Stimulated activated CD4-positive, alpha-beta T cell treated with anti-CD3 and anti-CD28 coated beads, Interleukin-1b, Interleukin-23, amount 100 ng/mL, for 1 hour (primary cell): ENCODE measurements at places on chromosomes 1 and 21.

DNA sequence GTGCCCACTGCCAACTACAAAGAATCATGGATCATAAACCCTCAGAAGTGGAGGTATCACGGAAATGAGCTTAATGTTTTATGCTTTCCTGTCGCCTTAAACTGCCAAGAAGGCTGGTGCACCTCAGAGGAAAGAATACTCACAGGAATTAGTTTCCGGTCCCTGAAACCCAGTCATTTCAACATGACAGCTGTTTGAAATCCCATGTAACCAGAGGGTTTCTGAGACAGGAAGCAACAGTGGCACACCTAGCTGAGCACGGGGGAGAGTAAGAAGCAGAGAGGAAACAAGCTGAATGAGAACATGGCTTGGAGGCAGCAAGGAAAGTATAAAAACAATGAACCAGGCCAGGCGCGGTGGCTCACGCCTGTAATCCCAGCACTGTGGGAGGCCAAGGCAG is 3.9 kb downstream of the JAK1 start:
- DNase-seq, result no peak

- DNase-seq, result no peak
These were observed 9.2 kb downstream of the PDXK start for GRCh38 chr21:43728154-43728466.

DNA sequence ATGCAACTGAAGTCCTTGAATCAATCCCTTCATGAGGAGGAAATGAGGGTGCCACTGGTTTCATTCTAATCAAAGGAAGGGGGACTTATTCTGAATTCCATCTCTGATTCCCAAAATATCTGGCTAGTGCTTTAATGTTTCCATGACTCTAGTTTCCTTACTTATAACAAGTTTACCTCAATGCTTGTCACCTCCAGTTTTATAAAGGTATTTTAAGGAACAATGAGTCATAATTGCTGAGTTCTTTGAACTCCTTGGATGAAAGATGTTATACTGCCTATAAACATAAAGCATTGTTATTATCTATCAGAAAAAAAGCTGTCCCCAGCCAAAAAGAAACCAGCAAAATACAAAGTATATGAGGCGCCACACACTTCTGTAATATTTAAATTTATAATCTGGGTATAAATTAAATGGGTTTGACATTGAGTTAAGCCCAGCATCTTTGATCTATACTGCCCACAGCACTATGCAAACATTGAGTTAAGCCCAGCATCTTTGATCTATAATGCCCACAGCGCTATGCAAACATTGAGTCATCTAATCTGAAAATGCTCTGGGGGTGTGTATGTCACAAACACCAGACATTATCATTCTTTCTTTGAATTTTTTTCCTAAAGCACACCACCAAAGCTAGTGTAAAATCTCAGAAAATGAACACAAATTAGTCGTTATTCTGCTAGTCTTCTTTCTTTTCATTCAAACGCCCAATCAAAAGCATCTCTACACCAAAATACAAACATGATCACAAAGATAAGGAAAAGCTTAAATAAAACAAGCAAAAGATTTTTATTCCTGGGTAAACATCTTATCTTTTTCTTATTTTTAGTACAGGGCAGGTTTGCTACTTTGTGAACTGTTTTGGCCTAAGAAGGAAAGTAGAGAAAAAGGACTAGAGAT is 11.5 kb upstream of the CXADR start:
- DNase-seq, result no peak

GRCh38 chr1:172885411-172885810 is 165.3 kb downstream of the TNFSF18 start:
- no peak for DNase-seq

DNA sequence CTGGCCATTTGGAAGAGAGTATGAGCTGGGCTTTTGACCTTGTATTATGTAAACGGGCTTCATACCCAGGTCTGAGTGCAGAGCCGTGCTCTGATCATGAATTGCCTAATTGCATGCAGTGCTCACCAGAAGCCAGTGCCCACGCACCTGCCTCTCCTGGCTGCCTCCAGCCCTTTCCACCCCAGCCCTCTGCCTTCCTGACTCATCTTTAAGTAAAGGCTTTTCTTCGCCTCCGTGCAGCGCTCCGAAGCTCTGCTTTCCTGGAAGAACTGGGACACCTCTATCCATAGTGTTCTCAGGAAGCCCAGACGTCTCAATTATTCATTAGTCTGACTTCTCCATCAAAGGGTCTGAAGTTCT is 413.7 kb downstream of the PTPRU start:
- DNase-seq, result no peak

DNA sequence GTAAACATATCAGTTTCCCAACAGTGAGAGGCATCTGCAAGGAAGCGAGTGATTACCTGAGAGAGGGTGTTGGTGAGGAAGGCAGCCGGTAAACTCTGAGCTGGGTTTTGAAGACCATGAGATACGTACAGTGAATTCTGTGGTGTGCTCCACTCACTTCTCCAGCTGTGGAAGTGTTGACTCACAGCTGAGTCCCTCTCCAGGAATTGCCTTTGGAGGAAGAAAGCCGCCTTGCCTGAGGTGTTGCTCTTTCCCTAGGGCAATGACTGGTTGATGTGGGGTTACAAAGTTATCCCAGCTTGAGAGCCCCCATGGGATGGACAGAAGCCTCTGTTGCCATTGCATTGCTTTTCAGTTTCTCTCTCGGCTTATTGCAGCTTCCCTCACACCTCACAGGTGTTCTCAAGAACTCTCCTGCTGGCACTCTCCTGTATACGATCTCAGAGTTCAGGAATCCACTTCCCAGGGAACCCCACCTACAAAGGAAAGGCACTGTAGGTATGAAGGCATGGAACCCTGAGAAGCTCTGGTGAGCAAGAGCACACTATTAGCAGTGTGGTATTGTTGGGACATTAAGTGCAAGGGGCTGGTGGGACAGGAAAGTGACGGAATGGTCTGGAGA is 10.8 kb downstream of the NHLH1 start:
- DNase-seq, result no peak

DNA sequence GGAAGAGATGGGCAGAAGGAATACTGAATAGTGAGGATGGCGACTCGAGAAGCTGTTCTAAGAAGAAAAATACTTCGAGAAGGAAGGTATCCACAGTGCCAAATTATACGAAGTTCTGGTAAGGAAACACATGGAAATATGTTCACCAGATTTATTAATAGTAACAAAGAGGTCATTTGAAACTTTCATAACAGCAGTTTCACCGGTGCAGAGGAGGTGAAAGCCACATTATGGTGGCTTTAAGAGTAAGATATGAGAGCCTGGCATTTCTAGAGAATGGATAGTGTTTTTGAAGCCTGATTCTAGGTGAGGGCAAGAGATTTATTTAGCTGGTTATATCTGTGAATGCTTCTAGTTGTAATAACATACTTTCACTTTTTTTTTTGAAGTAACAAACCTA is 56.2 kb downstream of the DPYD start:
- no peak for DNase-seq

- DNase-seq, result no peak
These were observed 208.2 kb upstream of the TMEM51 start for GRCh38 chr1:14945132-14946010.
